ENCODE measurements at places on chromosomes 3 and 15.
A peak's percentile ranks its signal among the peaks of the same experiment; 100 is the strongest.

DNA sequence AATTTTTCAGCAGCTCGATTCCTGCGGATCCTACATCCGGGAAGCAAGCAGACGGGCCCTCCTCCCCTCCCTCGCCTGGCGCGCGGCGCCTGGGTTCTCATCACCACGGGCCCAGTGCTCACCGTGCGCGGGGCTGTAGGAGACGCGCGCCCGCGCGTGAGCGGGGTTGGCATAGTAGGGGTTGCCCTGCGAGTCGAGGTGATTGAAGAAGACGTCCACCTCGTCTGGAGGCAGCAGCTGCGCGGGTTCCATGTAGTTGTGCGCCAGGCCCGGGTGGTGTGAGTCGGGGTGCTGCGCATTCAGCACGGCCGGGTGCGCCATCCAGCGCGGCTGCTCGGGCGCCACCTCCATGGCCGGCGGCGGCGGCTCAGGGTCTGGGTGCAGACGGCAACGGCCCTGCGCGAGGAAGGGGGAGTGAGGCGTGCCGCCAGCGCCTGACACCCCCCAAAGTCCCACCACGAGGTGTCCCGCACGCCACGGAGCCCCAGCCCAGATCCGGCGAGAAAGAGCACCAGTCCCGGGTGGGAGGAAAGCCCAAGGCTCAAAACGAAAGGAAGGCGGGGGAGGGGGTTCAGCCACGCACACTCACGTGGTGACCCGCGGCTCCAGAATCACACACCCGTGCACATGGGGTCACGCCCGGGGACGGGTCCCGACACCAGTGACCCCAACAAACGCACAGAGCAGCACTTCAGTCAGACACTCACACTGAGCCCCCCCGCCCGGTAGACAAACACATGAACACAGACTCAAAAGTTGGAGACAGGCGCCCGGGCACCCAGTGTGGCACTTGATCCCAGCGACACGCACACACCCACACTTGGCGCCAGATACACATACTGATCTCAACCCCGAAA, 6.1 kb downstream of the GATA2 start:
- DNase-seq = peak; percentile 71

- no peak for DNase-seq
Measured at GRCh38 chr3:65343736-65344135, 655.9 kb upstream of the ADAMTS9 start.

DNA sequence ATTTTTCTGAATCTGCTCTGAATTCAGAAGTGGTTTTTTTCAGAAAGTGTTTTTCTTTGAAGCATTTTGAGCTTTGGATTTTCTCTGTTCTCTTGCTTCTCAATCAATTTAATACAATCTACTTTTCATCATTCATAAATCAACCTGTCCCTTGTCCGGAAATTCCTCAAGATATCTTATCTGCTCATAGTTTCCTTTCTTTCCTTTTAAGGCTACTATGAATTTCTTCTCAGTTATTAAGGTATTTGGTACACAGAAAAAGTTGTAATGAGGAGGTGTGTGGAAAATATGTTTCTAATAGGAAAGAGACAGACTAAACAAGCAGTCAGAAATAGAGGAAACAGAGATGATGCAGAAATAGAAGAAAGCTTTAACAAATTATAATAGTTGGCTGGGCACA, 14.4 kb downstream of the CGGBP1 start:
- no peak for DNase-seq

DNA sequence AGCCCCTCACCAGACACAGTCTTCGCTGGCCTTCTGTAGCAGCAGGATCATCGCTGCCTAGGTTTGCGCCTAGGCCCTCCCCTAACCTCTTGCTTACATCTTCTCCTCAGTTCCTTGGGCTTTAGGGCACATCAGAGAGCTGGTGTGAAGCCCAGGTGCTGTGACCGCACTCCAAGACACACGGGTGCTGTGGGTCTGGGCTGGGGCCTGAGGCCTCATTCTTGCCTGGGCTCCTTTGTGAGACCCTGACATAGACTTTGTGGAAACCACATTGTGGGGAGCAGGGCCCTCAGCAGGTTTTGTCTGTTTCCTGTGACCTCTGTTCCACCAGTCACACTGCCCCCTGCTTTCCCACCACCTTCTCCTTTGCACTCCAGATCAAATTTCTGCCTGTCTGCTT, 8.0 kb downstream of the AMIGO3 start:
- DNase-seq = no peak

GRCh38 chr3:49629866-49630265, 44.3 kb upstream of the APEH start:
- DNase-seq = no peak

GRCh38 chr3:106688464-106688863, 688.8 kb upstream of the CCDC54 start:
- DNase-seq = no peak

DNA sequence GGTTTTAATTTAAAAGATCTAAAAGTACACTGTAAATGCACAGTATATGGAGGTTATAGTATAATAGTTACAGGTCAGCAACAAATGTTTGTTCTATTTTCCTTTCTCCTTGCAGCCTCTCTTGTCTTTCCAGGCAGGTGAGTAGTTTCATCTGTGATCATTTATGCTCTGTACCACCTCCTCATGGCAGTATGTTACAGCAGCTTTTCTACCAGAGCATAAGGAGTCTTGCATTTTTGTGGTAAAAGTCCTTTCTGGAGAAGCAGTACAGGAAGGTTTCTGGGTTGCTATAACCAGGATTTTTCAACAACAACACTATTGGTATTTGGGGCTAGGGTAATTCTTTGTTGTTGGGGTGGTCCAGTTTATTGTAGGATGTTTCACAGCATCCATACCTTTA, 59.5 kb downstream of the ZNF609 start:
- DNase-seq = no peak

DNA sequence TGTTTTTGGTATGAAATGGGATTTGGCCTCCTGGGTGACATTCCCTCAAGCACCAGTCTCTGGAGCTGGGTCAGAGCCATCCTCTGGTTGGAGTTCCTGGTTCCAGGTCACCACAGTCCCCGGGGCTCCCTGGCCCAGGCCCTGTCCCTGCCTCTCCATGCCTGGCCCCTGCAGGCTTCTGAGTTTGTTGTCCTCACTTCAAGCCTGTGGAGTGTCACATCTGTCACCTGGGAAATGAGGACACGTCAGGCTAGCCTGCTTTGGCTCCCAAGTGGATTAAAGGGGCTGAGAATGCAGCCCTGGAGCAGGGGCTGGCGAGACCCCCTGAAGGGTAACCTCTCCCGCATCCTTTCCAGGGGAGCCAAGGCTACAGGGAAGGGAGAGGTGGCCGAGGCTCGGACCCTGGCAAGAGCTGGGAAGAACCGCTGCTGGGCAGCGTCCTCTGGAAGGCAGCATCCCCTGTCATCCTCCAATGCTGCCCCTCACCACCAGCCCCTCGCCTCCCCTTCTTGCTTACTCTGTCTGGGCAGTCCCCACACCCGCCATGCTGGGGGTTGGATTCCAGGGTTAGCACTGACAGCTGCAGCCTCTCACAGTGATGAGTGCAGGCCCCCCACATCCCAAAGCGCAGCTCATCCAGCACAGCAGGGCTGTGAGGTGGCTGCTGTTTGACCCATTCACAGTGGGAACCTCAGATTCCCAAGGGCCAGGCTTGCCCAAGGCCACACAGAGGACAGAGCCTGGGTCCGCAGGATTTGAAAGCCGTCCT, 75.5 kb upstream of the IQSEC1 start:
- no peak for DNase-seq

GRCh38 chr15:60651101-60651500, 172.2 kb upstream of the ICE2 start:
- DNase-seq = no peak

GRCh38 chr3:107216711-107217110, 160.5 kb upstream of the CCDC54 start:
- DNase-seq = no peak

DNA sequence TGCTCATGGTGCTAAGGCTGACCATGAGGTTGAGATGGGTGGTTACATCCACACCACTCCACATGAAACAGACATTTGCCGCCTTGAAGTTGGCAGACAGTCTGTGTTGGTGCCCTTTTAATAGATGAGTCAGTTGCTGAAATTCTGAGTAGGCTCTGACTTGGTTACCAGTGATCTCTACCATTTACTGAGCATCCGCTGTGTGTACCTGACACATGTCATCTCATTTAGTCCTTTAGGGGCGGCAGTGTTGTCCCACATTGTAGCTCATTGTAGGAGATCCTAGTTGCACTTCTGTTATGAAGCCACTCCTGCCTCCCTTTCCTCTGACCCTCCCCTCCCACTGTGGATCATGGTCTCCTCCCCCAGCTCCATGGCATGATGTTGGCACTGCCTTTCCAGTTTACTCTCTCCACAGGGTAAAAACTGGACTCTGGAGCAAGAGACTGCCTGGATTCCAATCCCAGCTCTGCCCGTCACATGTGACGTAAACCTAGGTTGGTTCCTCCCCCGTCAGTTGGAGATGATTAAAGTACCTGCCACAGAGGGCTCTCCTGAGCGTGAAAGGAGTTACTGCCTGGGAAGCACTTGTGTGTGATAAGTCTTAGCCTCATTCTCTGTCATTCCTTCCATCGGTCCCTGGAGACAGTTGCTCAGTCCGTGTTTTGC, 21.6 kb downstream of the SLCO3A1 start:
- no peak for DNase-seq

GRCh38 chr3:195746346-195746745, 25.6 kb downstream of the MUC20 start:
- DNase-seq = no peak

GRCh38 chr3:146164071-146164470, 3.1 kb upstream of the PLOD2 start:
- no peak for DNase-seq

- no peak for DNase-seq
Measured at GRCh38 chr3:160253298-160253697, 28.1 kb downstream of the C3orf80 start.

DNA sequence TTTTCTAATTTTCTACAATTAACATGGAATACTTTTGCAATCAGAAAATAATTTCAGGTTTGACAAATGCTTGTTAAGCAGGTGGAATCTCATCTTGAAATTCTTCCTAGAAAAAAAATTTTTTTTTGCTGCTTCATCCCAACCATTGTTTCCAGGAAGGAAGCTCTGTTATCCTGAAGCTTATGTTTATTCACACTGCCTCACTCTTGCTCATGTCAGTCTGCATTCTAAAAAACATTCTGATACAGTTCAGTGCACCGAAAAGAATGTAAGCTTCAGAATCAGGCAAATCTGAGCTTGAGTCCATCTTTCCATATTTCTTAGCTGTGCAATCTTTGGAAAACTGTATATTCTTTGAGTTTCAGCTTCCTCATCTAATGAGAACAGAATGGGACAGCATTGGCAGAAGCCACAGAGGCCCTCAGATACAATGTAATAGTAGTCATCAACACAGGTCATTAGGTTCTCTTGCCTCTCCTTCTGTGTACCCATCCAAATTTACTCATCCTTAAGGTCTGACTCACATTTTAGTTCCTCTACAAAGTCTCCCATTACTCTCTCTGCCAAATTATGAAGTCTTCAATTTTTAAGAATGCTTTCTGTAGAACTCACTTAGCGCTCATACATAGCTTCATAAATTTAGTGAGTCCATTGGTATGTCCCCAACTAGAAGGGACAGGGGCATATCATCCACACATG, 881.8 kb upstream of the NR2F2 start:
- no peak for DNase-seq

DNA sequence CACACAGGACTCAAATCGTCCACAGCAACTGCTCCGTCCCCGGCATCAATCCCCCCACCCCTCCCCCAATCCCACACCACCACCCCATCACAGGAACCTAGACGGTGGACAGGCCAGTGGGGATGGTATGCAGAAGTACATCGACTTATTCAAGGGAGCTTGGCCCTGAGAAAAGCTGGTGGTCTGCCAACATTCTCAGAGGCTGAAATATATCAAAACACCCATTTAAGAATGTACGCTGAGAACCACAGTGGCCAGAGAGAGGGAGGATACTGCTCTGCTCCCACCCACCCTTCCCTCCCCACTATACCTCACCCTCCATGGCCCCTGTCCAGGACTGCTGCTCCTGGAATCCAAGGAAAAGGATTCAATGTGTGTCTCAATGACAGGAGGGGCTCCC, 12.4 kb upstream of the USP3 start:
- no peak for DNase-seq

DNA sequence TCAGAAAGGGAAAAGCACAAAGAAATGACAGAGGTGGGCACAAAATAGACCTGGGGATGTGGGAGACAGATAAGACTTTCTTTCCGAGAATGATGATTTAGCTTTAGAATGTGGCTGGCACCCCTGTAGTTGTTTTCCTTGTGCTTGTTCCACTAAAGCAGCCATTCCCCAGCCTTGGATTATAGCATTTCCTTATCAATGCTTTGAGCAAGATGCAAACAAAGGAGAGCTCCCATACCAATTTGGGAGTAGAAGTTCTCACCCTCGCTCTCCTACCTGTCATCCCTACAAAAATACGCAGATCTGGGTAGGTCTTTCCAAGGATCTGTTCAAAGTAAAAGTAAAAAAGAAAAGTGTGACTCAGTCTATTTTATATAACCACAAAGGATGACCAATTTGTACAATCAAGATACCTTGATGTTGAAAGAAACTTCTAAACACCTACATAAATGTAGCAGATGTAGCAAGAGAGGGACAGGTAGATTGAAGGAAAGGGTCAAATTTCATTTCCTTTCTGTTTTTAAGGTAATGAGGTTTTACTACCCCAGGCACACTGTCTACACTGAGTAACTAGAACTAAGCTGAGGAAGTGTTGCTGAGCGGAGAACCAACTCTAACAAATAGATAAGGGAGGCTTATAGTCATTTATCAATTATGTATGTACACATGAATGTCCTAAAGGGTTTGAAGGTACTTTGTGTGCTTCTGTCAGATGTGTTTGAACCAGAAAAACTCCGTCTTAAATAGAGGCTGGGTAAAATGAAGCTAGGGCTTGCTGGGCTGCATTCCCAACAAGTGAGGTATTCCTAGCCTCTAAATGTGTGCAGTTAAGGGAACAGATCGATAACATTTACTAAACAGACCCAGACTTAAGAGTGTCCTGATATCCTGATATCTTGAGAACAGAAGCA, 91.1 kb upstream of the LRRN1 start:
- DNase-seq = no peak

- DNase-seq = peak; percentile 84
Measured at GRCh38 chr15:39404767-39405181, 176.1 kb upstream of the THBS1 start.

GRCh38 chr15:28990390-28990789, 104.6 kb downstream of the APBA2 start:
- no peak for DNase-seq

GRCh38 chr3:100005665-100006393, 108.5 kb downstream of the FILIP1L start:
- no peak for DNase-seq
